ENCODE measurements at places on chromosomes 4 and X.

- DNase-seq = no peak
These were observed 424.5 kb upstream of the CTSO start for GRCh38 chr4:156378033-156378665.

DNA sequence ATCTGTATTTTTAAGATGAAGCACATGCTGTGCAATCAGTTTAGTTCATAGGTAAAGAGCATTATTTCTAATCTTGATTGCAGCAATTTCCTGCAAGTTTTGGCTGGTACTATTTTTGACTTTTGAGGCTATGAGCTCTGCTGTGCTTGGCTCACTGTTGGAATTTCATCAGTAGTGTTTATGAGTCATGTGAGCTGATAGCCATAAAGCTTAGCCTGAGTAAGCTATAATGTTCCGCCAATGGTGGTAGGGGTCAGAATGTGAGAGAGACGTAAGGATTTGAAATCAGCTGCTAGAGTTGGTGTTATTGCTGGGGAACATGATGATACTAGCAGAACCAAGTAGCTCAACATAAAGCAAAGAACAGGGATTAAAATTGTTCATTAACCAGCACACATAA lies 590.9 kb upstream of the GNPDA2 start:
- peak; percentile 16 for DNase-seq

GRCh38 chrX:43685221-43685620 lies 29.1 kb downstream of the MAOA start:
- no peak for DNase-seq

- DNase-seq = no peak
These were observed 23.1 kb downstream of the CORIN start for GRCh38 chr4:47814618-47815295.

GRCh38 chr4:86999136-86999643 lies 64.4 kb downstream of the AFF1 start:
- no peak for DNase-seq

DNA sequence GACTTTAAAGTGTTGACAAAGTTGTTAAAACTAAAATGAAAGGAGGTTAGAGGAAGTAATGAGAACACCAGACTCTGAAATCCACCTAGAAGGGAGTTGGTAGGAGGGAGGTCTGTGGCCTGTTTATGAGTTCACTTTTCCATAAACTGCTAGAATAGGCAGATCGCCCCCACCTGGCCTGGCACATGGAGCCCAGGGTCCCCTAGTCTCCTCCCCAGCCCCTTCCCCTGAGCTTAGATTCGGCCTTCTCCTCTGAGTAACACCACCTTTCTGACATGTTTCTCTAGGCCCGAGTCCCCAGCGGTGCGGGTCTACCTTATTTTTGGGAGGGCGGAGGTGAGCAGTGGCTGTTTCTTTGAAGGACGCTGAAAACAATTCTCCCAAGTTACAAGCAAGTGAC lies 54.5 kb upstream of the FAT1 start:
- no peak for DNase-seq

DNA sequence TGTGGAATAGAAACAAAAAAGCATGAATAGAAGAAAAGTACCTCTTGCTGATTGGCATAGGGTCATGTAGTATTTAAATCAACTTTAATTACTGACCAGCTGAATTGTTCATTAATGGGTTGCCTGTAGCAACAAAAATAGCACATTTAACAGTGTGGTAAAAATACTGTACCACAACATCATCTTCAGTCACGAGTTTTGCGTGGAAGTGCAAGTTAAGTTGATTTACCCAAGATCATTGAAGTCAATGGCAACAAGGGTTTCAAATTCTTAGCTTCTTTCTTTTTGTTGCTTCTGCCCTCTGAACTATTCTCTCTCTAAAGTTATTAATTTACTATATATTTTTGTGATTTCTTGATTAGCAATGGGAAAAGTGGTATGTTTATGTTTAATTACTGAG lies 526.6 kb downstream of the C4orf33 start:
- no peak for DNase-seq

DNA sequence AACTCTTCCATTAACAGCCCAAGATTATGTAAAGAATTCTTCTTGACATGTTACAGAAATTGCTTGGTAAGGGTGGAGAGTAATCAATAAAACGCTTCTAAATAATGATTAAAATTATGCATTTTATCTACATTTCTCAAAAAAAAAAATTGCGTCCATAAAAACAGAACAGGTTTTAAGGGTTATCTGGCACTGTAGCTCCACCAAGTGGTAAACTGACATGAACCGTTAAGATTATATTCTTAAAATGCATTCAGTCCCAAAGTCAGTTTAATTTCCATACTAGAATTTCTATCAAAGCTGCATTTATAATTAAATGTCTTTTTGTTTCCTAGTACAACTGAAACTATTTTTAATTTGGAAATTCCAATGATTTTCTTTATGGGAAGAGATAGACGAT lies 214.0 kb upstream of the UGT8 start:
- no peak for DNase-seq

DNA sequence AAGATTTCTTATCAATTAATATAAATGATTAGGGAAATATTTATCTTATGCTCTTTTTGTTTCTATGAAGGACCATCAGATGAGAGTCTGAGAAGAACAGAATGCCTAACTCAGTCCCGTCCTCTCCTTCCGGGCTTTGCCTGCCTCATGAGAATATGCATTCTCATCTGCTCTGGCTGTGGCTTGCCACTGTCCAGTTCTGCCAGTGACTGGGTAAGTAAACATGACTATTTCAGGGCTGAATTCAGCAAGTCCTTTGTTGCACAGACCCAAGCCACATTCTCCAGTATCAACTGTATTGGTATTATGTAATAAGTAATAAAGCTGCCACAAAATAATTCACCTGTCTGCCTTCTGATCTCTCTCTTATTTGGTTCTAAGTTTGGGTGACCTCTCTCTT lies 110.7 kb downstream of the WDFY3 start:
- DNase-seq = no peak

DNA sequence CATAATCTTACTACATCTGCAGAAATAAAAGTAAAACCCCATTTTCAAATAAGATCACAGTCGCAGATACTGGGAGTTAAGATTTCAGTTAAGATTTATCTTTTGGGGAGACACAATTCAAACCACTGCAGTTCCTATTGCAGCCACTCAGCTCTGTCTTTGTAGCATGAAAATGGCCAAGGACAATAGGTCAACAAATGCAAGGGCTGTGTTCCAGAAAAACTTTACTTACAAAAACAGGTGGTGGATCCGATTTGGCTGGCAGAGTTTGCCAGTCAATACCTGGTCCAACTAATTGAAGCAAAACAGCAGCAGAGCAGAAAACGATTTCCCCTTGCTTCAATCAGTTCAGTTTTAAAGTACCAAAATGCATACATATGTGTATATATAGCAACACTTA lies 77.4 kb downstream of the TENM3 start:
- DNase-seq = no peak

GRCh38 chr4:7159923-7160322 lies 32.4 kb upstream of the SORCS2 start:
- peak; percentile 18 for DNase-seq

DNA sequence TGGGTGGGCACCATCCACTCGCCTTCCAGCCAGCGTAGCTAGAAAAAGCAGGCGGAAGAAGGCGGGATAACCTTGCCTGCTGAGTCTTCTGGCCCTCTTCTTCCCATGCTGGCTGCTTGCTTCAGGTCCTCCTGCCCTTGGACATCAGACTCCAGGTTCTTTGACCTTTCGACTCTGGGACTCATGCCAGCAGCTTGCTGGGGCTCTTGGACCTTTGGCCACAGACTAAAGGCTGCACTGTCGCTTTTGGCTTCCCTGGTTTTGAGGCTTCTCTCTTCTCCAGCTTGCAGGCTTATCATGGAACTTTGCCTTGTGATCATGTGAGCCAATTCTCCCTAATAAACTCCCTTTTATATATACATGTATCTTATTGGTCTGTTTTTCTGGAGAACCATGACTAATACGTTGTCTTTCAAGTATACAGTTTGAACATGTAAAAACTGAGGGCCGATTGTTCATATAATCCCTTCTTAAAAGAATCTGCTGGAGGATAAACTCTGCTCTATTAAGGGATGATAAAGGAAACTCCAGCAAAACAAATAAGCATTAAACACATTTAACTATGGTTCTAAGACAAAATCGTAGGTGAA lies 116.6 kb upstream of the LCORL start:
- no peak for DNase-seq

GRCh38 chr4:77007358-77008230 lies 58.0 kb downstream of the SEPTIN11 start:
- no peak for DNase-seq

- no peak for DNase-seq
These were observed 326.5 kb downstream of the TEX13C start for GRCh38 chrX:125646195-125646594.

GRCh38 chrX:40471965-40472648 lies 108.7 kb upstream of the ATP6AP2 start:
- DNase-seq = peak; percentile 78

DNA sequence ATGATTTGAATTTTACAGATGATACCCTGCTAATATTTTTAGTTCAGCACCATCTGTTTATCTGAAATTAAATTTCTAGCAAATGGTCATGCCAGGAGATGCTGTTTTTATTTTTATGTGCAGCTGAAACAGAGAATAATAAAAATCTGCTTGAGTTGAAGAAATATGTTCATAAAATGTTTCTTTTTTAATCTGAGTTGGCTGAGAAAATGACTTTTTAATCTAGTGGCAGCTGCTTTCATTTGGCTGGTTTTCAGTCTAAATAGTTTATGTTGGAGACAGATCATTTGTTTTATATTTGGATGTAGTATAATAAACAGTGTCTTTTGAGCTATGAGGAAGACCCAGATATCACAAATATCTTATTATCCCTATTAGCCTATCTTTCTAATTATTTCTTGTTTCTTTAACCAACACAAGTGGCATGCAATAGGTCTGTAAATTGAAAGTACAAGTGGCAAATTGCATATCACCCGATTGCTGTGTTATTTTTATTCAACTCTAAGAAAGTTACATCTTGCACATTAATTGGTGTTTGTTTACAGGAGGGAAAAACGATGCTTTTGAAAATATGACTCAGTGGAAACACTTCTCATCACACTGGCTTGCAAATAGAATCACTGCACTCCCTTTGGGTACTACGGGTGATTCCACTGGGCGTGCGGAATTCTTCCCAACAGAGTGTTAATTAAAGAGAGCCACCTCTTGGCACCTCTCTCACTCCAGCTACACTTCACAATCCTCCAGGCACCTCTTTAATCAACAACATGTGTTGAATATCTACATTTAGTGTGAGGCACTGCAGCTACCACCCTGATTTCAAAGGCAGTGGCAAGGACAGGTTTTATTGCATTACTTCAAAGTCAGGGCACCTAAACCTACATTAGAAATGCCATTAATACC lies 51.7 kb upstream of the AP1S2 start:
- DNase-seq = no peak

DNA sequence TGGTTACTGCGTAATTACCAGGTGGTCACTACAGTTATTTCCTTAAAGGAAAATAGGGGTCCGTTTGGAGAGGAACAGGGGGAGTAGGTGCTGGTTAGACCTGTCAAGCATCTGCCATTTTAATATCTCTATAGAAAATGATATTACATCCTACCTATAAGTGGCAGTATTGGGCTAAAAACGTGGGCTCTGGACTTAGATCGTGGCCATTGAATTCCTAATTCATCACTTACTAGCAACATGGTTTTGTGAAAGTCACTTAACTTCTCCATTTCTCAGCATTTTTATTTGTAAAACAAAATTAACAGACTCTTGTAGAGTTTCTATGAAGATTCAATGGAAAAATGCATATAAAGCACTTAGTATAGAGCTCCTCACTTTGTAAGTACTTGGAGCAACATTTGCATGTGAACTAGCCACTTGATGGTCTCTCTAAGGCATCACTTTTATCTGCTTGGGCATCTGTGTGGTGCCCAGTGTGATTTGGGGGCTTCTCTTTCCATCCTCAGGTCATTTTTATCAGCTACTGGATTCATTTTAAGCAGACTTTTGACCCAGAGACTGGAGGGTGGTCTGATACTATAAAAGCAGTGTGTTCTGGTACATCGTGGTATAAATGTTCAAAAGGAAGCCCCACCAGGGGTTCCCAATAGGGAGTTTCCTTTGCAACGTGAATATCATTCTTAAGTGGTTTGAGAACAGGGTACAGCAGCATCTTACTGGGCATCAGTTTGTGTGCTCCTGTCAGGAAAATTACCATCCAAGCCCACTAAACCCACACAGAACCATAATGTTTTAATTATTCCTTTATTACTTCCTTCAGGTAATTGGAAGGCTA lies 42.7 kb upstream of the RASSF6 start:
- no peak for DNase-seq

GRCh38 chrX:1355131-1356046 lies 18.8 kb downstream of the IL3RA start:
- DNase-seq = no peak

GRCh38 chr4:113060853-113061252 lies 11.4 kb downstream of the ANK2 start:
- DNase-seq = no peak

DNA sequence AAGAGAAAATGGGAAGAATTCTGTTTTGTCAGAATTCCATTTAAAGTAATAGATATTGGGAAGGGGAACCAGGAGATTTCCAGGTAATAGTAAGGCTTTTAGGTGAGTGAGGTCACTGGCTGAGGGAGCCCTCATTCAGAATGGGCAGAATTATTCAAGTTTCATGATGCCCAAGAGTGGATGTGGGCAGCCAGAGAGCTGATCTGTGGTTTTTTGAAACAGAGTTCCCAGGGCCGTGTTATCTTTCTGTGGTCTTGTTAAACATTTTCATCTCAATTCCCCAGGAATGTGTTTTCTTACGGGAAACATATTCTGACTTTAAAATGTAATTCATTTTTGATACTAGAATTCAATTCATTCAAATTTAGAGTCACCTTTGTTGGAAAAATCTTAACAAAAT lies 182.0 kb upstream of the AADAT start:
- DNase-seq = no peak

DNA sequence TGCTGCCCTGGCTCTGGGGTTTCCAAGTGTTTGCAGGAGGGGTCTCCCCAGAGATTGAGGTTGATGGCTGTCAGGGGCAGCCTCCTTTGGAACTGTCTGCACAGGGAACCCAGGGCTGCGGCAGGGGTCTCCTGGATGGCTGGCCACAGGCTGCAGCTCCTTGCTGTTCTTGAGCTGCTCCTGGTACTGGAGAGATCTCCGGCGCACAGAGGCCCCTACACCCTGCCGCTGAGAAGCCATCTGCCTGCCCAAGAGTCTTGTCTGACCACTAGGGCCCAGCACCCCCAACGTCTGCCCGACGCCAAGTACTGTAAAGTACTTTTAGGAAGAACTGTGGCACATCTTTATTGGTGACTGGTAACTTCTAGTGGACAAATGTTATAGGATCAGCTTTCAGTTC lies 13.5 kb downstream of the STIM2 start:
- no peak for DNase-seq

DNA sequence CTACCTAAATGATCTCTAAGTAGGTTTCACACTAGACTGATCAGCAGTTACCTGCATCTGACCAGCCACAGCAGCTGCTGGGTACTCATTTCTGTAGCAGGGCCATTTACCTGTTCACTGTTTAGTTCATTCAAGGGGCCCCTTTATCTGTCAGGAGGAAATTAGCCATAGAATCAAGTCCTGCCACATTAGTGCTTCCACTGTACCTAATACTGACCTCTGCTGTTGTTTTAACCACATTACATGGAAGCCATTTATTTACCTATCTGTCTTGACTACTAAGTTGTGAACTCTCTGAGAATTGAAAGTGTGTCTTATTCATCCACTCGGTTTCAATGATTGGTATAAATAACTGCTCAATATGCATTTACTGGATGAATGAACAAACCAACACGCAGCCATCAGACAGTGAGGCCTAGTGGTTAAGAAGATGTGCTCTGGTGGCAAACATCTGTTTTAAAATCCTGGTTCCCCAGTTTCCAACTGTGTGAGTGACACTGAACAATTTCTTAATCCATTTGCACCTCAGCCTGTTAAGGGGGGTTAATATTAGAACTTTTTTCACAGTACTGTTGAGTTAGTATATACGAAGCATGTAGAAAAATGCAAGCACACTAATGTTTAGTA lies 30.0 kb upstream of the ANXA5 start:
- no peak for DNase-seq

Data from left hindlimb (tissue), 1 donor.